ENCODE measurements at places on chromosomes 12 and 14.

- peak; percentile 97 for DNase-seq
These were observed 67.6 kb upstream of the CDKN3 start for GRCh38 chr14:54329082-54329695.

GRCh38 chr12:116677202-116677661 lies 60.6 kb downstream of the SPRING1 start:
- DNase-seq, result no peak

DNA sequence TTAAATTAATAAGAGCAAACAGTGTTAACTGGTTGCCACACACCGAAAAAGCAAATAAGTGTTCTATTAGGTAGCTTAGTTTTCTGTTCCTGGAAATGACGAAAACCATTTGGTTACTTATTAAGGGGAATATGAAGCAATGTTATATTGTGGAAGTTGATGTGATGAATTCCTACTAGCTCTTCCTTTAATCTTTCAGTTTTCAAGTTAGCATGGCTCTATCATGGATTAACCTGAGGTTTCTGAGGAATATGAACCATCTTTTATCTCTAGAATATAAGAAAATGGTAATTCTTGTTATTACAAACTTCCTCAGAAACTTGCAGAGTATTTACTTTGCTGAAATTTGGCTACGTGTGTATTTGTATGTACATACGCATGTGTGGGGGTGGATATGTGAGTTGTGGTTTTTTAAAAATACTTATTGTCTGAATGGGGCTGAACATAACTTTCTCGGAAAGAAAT lies 245.7 kb downstream of the KCNC2 start:
- no peak for DNase-seq

DNA sequence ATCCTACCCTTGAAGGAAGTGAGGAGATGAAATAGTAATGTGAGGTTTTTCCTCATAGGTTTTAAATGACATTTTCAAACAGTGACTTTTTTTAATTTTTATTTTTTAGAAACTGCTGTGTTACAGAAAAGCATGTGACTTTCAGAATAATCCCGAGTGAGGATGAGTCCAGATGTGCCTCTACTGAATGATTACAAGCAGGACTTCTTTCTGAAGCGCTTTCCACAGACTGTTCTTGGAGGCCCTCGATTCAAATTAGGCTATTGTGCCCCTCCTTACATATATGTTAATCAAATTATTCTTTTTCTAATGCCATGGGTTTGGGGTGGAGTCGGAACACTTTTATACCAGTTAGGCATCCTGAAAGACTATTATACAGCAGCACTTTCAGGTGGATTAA lies 15.8 kb downstream of the PCNX4 start:
- DNase-seq, result no peak

GRCh38 chr14:60621386-60621785 lies 27.9 kb downstream of the SIX1 start:
- DNase-seq, result no peak

- DNase-seq, result no peak
These were observed 1242.2 kb upstream of the TMEM132C start for GRCh38 chr12:127024791-127025190.

DNA sequence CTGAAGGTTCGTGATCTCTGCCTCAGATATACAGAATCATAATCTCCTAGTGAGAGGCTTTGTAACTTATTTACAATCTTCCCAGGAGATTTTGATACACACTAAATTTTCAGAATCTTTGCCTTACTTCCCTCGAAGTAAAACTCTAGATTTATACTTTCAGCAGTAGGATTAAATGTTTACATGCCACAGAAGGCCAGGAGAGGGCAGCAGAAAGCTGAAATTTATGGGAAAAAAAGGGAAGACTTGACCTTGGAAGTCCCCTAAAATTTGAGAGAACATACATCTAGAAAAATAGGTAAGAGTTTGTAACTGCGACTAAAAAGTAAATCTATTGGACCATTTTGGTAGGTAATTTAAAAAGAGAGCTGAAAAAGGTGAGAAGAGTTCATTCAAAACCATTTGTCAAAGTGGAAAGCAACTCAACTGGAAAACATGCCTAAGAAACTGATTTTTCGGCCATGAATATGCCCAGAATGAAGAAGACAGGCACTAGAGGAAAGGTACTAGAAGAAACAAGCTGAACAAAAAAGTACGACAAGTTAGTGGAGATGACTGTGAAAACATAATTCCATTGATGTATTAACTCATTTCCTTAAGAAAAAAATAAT lies 242.0 kb upstream of the MDGA2 start:
- DNase-seq, result peak; percentile 54

GRCh38 chr12:95114766-95115405 lies 41.5 kb upstream of the NR2C1 start:
- peak; percentile 68 for DNase-seq

GRCh38 chr12:94074980-94075629 lies 73.3 kb upstream of the PLXNC1 start:
- peak; percentile 73 for DNase-seq

- no peak for DNase-seq
These were observed 771.6 kb downstream of the LRFN5 start for GRCh38 chr14:42378274-42378673.

DNA sequence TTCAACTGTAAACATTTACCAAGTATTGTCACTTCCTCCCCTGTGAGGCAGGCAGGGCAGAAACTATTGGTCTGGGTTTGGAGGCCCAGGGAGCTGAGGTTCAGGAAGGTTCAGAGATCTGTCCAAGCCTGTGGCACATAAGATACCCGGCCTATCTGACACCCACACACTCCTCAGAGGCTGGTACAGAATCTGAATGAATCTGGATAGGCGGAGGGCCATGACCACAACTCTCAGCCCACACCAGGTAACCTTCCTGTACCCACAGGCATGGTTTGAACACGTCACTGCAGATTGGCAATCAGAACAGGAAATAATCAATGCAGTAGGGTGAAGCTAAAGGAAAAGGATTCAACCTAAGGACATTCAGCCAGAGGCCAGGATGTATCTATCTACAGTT lies 92.8 kb upstream of the TMCC3 start:
- peak; percentile 51 for DNase-seq

DNA sequence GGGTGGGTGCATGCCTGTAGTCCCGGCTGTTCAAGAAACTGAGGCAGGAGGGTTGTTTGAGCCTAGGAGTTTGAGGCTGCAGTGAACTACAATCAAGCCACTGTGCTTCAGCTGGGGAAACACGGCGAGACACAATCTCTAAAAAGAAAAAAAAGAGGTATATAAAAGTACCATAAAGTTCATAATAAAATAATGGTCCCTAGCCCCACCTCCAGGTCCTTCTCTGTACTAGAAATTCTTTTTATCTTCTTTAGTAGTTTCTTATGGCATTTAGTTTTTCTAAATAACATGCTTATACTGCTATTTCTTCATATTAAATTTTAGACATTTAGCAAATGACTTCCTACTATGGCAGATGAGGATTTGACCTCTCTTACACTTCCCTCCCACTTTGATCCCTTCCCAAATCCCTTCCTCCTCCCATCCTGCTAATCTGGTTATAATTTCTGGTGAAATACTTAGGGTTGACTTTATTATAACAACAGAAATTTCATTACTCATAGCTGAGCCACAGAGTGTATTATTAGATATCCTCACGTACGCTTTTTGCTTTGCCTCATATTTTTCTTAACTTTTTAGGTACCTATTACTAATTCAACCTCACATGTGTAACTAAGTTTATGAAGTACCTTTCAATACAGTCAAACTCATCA lies 94.7 kb downstream of the SLC41A2 start:
- DNase-seq, result no peak

DNA sequence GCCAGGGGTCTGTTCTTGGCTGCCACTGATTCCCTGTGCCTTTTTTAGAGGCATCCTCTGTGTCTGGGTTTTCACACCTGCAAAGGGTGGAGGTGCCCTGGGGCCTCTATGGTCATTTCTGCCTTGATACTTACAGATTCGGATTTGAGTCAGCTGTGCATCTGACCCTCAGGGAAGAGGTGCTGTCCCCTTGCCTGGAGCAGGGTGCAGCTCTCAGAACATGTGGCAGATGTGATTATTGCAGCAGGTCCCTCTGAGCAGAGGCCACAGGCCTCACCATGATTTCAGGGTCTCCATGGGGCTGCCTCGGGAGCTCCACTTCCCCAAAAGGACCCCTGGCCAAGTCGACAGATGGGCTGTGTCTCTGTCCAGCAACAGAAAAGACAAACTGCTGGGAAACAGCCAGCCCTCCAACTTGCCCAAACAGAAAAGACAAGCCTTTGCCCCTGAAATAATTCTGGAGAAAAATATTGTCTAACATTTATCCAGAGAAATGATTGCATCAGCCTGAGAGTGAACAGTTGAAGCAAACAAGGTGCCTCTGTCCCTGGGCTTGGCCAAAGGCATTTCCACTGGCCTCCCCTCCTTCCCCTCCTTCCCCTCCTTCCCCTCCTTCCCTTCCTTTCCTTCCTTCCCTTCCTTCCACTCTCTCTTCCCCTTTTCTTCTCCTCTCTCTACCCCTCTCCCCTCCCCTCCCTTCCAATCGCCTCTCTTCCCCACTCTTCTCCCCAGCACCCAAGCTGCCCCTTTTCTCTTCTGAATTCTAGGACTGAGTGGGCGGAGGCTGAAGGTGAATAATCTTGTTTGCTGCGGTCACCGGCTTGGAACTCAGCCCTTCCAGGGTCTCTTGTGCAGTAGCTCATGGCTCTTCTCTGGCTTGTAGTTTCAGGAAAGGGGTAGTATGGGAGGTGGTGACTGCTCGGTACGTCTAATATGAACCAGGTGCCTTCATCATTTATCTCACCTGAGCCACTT lies 676 bp downstream of the SERPINA3 start:
- no peak for DNase-seq

DNA sequence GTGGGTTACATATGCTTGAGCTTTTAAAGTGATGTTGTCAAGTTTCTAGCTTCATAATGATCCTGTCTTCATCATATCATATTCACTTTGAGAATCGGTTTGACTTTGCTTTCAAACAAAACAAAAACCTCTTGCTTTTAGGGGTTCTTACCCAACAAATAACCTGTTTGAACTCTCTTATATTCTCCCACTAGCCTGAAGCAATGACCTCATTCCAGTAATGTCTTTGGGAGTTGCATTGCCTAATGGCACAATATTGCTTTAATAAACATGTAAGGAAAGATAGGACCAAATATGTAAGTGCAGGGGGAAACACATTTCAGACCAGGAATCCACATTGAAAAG lies 27.7 kb downstream of the WBP11 start:
- DNase-seq, result no peak

- DNase-seq, result no peak
These were observed 131.3 kb upstream of the RAP1B start for GRCh38 chr12:68479261-68479895.

DNA sequence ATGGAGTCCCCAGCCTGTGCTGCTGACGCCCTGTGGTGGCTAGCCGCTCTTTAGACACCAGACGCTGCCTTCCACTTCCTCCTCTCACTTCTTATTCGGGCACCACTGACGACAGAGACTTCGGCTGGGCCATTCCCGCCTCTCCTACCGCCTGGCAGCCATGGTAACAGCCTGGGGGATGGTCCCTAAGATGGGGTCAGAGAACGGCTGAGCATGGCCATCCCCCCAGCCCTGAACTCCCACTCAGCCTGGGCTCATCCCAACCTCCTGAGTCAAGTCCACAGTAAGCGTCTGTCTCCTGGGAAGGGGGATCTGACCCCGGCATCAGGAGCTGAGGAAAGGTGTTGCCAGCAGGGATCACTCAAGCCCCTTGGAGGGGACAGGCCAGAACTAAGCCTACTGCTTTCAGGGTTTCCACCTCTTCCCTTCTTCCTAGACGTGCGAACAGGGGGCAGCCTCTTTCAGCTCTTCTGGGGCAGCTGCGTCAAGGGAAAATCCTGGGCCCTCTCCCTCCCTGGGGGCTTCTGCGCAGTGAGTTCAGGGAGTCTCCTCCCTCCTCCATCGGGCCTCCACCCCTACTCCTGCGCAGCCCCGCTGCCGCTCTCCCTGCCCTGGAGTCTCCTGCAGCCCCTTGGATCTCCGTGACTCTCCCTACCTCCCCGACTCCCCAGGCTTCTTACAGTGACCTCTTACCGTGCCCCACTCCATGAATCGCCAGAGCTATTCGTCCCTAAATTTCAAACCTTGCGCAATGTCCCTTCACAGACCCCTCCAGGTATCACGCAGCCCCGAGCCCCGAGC lies 643 bp upstream of the TAMALIN start:
- DNase-seq, result peak; percentile 79

- no peak for DNase-seq
These were observed 28.8 kb upstream of the CEP83 start for GRCh38 chr12:94488463-94488862.

DNA sequence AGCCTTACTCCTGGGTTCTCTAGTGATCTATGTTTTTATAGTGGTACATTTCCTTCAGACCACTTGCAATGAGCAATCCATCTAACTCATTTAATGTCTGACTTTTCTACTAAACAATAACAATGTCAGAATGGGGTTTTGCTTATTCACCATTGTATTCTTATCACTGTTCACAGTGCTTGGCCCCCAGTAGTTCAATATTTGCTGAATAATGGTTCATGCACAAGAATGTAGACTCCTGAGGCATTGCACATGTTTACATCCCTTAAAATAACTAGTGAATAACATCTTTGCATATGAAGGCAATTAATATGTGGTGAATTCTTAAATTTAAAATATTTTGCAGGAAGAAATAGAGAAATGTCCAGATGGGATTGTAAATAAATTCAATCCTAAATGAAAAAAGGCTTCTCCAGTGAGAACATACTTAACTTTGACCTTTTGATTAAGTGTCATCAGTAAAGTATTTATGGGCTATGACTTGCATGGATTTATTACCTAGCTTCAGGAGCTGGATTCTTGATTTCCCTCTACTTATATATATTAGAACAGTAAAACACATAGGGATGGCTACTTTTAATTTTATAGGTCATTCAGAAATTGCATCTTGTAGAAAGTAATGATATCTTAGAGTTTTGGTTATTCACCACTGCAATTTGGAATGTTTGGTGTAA lies 3.4 kb downstream of the CCER1 start:
- no peak for DNase-seq

DNA sequence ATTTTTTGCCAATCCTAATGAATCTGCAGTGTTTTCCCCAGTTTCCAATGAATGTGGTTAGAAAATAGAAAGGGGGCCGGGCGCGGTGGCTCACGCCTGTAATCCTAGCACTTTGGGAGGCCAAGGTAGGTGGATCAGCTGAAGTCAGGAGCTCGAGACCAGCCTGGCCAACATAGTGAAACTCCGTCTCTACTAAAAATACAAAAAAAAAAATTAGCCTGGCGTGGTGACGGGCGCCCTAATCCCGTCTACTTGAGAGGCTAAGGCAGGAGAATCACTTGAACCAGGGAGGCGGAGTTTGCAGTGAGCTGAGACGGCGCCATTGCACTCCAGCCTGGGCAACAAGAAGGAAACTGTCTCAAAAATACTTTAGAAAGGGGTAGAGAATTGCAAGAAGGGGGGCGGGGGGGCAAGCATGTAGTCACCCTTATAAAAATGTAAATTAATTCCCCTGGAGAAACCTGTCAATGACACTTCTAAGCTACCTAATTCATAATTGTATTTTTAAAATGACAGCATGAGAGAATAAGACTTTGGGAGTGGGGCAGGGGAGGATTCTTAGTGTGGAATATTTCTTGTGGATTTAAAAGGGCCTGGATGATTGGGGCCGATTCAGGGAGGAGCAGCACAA lies 1.7 kb downstream of the KLHDC2 start:
- DNase-seq, result no peak

Measured in islet precursor cell (in vitro differentiated cells).